ENCODE measurements at places on chromosomes 5 and 9.
A peak's percentile ranks its signal among the peaks of the same experiment; 100 is the strongest.

- DNase-seq = no peak
Observed at GRCh38 chr9:92618633-92619225, 51.2 kb downstream of the IPPK start.

GRCh38 chr5:133814152-133814551, 154.3 kb downstream of the C5orf15 start:
- no peak for DNase-seq

DNA sequence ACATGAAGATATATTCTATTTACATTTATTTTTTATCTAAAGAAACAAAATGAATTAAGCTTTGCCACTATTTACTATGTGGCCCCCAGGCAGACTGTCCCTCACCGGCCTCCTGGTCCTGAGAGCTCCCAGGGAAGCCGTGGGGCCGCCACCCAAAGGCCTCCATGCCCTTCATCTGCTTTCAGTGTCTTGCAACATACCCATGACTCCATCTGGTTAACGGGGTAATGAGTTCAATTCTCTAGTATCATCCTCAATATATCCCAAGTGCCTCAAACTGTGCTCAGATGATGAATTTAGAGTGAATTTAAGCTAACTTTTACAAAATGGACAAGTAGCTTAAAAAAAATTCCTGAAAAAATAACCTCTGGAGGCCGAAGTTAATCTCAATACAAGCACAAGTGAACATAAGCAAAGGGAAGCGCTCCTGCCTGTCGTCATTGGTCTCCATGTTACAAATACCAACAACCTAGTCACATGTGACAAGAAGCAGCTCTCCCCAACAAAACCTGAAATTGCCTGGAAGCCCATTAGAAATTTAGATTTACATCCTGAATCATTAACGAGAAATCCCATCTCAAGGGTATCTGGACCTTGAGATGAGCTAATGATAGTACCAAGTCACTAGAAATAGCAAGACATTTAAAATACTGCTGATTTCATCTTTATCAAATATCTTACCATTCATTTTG, 26.1 kb downstream of the DAP start:
- no peak for DNase-seq

DNA sequence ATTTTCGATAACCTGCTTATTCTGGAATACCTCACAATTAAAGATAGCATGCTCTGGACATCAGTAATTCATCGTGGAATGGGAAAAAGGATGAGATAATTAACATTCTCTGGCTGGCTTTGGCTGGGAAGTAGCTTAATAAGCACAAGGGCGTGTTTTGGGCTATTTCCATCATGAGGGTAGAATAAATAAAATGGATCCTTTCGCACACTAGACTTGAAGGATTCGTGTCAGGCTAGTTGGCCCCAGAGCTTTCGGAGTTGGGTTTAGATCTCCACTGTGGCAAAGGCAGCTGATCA, 151.2 kb upstream of the ADRA1B start:
- no peak for DNase-seq

- no peak for DNase-seq
Observed at GRCh38 chr5:133934822-133935666, 33.4 kb downstream of the C5orf15 start.

DNA sequence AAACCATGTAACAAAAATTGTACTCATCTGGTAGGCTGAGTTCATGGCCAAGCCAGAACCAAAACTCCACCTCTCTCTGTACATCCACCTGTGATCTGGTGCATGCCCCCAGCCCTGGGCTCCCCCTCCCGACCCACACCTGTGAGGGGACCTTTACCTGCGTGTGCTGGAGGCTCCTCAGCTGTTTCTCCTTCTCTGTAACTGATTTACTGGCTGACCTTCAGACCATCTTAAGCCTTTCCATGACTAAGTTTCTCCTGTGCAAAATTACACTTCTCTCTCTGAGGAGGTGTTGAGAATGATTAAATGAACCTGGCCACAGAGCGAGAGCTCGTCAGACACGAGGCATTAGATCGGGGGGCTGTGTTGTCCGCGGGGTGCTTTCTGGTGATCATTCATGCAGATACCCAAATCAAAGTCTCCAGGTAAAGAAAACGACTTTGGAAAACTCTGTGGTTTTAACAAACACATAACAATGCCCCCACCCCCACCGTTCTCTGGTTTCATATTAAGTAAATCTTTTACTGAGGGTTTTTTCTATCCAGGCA, 136.4 kb downstream of the SEMA5A start:
- no peak for DNase-seq

DNA sequence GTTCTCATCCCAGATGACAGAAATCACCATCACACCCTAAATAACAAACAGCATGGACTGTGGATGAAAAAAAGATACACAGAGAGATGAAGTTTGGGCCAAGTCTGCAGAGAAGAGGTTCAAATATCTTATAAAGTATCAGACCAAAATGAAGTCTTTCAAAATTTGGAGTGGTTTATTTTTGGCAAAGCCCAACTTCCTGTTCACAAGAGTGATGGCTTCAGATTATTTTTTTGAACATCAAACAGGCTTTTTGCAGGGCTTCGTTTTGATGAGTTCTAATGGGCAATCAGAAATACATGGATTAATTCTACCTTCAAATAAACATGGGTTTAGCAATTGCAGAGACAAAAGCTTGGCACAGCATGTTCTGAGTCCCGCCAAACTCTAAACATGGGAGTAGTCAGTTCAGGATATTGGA, 378.2 kb upstream of the RPS23 start:
- DNase-seq = no peak

- no peak for DNase-seq
Observed at GRCh38 chr5:132460846-132461568, 29.6 kb downstream of the IRF1 start.

DNA sequence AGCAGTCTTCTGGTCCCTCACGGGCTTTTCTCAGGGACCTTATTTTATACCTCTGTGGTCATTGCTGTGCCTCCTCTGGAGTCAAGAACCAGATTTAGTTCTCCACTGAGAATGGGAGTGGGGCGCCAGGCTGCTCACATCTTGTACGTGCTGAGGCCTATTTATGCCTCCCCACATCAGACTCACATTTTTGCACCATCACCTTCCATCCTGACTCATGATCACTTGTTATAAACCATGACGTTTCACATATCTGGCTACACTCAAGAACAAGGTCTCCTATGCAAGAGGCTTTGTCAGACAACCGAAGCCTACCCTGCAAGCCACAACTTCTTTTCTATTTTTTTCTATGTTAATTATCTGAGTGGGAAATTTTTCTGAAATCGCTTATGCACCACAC, 10.7 kb downstream of the PRUNE2 start:
- no peak for DNase-seq

- DNase-seq = no peak
Observed at GRCh38 chr9:87528969-87529368, 31.3 kb downstream of the DAPK1 start.

DNA sequence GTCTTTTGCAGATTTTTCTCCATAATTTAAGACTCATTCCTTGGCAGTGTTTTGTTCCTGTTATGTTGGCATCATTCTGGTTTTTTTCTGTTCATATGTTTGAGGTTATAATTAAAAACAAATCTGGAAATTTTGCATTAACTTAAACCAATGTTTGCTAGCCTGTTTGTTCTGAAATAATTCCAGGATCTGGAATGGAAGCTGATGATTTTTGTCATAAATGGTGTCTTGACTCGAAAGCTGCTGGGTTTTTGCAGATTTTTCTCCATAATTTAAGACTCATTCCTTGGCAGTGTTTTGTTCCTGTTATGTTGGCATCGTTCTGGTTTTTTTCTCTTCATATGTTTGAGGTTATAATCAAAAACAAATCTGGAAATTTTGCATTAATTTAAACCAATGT, 318.7 kb upstream of the IRX4 start:
- DNase-seq = no peak

- DNase-seq = no peak
Observed at GRCh38 chr5:96717874-96718273, 55.7 kb downstream of the CAST start.

DNA sequence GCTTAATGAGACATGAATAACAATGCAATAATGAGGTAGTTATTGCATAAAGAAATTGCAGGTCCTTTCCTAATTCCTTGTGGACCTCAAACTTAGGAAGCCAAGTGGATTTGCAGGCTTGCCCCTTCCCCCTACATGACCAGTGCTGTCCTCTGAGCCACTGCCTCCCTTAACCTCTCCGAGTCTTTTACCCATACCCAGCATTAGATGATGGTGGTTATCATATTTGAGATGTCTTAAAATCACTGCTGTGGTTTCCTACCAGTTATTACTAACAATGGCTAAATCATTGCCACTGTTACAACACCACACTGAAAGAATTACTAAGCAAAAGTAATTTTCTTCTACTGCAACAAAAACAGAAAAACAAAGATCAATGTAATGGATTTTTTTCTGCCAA, 170.8 kb downstream of the EDIL3 start:
- DNase-seq = no peak

DNA sequence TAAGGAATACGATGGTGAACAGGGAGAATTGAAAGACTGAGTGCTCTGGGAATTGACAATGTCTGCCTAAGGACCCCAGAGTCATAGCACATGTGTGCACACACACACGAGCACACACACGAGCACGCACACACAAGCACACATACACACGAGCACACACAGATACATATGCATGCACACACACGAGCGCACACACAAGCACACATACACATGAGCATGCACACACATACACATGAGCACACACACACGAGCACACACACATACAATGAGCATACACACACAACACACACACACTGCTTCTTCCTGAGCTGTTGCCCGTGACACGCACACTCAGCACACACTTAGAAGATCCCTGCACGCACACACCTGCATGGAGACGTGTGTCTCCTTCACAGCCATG, 10.9 kb upstream of the UNC5A start:
- DNase-seq = no peak

DNA sequence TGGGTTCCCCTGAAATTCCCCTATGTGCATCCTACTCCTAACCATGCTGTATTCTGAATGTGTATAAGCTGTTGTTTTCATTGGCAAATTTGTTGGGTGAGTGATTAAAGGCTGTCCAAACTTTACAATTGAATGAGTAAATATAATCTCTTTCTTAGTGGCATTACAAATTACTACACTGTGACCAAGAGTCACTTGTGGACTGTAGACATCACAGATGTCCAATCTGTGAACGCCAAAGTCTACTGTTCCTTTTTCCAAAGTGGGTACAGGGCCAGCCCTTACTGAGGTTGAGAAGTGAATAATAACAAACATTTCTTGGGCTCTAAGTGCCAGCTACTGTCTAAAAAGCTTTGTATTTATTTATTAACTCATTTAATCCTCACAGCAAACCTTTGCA, 29.7 kb downstream of the MTMR12 start:
- DNase-seq = no peak

GRCh38 chr5:3277590-3278196, 317.9 kb upstream of the IRX1 start:
- DNase-seq = no peak

DNA sequence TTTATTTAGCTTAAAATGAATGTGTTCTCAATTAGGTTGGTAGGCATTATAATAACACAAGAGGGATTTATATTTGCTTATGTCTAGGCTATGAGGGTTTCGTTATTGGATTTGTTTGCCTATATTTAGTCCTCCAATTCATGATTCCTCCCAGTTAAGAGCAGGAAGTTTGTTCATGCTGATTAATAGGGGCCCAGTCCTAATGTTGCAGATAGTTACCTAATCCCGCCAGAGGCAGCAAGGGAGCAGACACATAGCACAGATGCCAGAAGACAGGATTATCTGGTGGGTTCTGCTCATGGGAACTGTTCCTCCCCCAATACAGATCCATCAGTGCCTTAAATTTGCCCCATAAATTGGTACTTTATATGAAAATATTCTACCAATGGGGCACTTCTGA, 100.8 kb upstream of the TLE4 start:
- DNase-seq = no peak

DNA sequence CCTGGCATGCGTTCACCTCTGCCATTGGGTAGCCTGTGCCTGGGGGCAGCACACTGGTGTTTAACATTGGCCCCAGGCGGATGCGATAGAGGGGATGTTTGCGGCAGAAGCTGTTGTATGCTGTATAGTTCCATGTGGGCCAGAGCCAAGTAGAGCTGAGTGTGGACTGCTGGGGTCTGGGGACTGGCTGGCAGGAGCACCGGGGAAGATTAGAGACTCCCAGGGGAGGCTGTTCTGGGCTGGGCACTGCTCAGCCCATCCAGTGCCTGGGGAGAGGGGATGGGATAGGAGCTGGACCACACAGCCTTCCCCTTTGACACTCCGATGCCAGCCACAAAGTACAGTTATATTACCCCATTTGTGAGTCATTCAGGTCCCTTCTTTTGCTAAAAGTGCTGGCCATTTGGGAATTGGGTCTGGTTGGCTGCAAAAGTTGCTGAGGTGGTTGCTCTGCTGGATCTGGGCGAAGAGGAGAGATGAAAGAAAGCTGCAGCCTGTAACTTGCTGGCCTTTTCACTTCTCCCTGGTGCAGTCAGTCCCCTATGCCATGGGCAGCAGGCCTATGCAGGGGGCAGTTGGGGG, 73.8 kb downstream of the RGS3 start:
- DNase-seq = no peak

GRCh38 chr9:96719921-96720320, 58.0 kb downstream of the ZNF510 start:
- DNase-seq = peak; percentile 90

GRCh38 chr9:136292026-136292538, 11.8 kb downstream of the CCDC187 start:
- DNase-seq = no peak

DNA sequence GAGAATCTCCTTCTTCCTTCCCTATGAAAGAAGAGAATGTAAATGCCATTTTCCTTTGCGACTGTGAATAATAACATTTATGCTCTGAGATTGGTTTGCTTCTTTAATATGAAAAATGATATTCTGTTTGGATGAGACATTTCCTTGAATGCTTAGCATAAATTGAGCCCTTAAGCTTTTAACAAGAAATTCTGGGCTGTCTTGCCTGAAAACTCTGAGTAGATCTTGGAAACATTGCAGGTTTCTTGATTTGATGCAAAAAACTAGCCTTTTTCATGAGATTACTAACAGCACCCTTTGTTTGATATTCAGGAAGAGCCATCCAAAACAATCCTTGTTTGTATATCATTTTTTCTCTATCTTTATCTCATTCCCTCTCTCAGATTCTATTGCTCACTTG, 272.5 kb downstream of the TMEM38B start:
- no peak for DNase-seq

DNA sequence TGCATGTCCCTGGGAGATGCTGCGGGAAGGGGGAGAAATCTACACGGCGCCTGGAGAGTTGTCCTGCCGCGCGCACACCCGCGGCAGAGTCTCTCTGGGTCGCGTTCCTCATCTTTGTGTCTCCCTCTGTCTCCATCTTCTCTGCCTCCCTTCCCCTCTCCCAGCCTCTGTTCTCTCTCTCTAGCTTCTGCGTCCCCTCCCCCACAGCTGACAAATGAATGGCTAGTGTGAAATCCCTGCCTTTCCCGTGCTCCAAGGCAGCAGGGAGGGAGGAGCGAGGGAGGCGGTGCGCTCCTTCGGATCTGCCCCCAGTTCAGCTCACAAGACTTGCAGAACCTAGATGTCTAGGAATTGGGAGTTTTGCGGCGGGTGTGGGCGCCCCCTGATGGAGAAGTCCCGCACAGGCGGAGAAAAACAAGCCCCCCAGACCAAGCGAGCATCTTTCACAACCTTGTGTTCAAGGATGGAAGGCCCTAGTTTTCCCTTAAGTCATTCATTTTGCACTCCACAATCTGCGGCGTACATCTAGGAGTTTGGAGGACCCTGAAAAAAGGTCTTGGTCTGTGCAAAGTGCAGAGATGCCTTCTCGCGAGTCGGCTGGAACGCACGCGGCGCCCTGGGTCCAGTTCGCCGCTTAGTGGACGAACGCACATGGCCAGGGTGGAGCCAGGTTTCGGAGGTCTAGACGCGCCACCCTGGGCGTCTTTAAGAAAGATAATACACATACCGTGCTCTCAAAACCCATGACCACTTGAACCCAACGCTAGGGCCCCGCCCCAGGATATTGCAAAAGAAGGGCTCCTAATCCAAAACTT, 2.0 kb downstream of the VCAN start:
- peak; percentile 62 for DNase-seq

All from NCI-H1105 treated with DMSO at 0.1 percent for 48 hours (cell line).